ENCODE measurements at places on chromosomes 11 and 22.

- ATAC-seq = peak; percentile 28
Observed at GRCh38 chr11:37343290-37343689, 745.3 kb upstream of the RAG2 start.

- ATAC-seq = no peak
Observed at GRCh38 chr11:81342966-81343365, 1390.7 kb downstream of the FAM181B start.

DNA sequence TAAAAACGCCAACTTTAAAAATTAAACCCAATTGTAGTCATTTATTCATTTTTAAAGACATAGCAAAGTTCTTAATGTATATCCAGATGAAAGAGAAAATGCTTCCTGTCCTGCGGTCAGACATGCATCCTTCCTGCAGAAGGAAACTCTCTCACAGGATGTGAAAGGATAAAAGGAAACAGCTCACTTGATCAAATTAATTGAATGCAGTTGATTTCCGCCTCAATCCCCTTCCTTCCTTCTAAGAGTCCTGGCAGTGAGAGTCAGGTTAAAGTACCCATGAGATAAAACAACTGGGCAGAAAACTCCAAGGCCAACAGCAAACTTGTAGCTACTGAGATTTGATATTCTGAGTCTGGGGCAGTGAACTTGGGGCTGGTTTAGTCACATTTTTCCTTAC lies 38.5 kb downstream of the CWC15 start:
- ATAC-seq = no peak

GRCh38 chr11:46342239-46342638 lies 5.0 kb upstream of the DGKZ start:
- no peak for ATAC-seq

DNA sequence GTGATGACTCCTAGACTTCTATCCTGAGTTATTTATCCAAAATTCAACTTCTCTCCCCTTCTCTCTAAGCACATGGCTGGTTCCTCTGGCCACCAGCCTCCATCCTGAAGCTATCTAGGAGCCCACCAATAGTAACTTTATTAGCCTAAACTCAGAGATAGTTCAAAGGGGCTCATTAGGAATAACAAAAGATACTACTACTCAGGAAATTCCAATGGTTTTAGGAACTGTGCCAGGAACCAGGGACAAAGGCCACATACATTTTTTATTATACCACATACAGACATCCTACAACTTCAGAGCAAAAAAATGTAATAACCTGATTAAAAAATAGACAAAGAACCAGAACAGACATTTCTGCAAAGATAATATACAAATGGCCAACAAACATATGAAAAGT lies 27.9 kb downstream of the SLC25A17 start:
- ATAC-seq = no peak

DNA sequence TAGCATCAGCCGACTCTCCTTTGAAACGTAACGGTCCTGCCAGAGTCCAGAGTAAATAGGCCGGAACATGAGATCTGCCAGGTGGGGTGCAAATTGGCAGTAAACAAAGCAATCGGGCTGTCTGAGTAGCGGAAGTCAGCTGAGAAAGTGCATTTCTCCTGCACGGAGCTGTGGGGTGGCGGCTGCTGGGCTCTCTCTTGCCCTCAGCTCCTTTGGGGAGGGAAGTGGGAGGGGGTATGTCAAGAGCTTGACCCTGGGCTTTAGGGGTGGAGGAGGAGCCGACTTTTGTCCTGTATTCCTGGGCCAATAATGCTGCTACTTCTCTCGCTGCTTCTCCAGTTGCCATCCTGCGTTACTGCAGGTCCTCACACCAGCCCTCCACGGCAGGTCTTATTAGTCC lies 11.6 kb downstream of the GRIK4 start:
- ATAC-seq = no peak

DNA sequence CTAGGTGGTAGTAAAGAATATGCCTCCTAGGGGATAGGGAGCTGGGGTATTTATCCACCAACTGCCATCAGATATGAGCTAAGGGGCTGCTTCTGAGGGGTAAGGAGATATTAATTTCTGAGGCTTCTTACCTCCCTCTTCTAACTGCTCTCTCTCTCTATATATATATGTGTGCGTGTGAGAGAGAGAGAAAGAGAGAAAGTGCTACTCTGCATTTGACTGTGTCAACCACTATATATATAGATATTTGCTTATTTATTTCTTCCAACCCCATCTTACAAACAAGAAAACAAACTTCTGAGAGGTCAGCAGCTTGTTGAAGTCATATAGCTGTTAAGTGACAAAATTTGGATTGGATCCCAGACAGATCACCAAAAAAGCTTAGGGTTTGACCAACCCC lies 5.9 kb upstream of the HEPACAM start:
- ATAC-seq = no peak

DNA sequence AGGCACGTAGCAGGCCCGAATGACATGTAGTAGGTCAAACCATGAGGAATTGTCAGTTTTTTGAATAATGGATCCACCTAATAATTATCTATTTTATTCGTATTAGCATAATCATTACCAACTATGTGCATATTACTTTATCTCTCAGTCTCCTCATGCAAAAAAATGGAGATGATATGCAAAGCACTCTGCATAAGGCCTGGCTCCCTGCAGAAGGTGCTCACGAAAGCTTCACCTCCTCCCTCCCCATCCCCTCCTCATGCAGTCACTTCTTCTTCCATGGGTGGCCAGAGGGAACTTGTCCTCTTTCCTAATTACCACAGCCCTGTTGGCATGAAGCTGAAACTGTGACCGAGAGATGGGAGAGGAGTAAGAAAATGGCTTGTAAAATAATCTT lies 20.8 kb upstream of the TSKU start:
- ATAC-seq = peak; percentile 53

GRCh38 chr11:97361812-97362378 lies 972.1 kb downstream of the JRKL start:
- no peak for ATAC-seq

GRCh38 chr11:17876827-17877226 lies 136.0 kb downstream of the SERGEF start:
- no peak for ATAC-seq

DNA sequence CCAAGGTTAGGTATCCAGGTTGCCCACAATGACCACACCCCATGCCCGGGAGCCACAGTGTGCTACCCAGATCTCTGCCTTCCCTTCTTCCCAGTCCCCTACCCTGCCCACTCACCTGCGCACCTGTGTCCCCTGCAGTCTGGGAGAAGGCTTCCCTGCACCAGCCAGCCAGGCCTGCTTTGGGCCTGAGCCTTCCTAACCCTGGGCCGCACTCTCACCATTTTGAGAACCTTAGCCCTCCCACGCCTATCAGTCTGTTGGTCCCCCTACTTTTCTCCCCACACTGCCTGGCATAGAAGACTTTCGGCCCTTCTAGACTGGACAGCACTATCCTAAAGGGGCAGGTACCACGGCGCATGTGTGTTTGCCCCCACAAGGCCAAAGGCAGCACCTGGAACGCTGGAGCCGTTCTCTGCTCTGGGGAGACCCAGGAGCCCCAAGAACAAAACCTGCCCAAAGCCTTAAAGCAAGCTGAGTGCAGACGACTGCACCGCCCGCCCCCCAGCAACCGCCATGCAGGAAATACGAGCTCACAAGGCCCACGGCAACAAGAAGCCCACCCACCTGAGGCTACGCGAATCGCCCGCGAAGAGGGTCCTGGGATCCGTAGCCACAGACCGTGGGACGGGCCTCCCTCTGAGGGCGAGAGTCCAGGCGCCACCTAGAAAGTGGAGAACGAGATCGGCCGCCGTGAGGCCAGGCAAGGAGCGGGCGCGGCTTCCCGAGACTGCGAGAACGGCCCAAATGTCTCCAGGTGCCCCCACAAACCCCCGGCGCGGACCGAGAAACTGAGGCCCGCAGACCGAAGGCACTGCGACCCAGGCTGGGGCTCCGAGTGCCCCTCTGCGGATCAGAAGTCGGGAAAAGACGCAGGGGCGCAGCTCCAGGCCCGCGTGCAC lies 546 bp downstream of the GNB1L start:
- ATAC-seq = peak; percentile 38

GRCh38 chr11:70000228-70000627 lies 77.9 kb upstream of the ANO1 start:
- ATAC-seq = no peak

DNA sequence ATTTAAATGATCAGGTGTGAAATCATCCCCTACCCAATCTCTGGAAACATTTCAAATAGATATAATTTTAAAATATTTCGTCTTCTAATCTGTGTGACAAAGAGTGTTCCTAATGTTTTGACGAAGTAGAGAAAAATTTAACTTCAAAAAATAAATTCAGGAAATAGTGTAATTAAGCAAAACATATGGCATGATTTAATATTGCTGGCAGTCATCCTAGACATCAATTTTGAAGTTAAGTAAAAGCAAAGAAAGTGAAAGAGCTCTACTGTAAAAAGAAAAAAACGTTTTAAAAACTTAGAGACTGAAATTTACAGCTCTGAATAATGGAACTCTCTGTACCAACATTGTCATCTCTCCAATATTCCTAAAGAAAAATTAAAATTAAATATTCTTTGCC lies 1062.3 kb downstream of the LRRC4C start:
- ATAC-seq = no peak

- no peak for ATAC-seq
Observed at GRCh38 chr11:107397357-107397756, 60.3 kb downstream of the CWF19L2 start.

- no peak for ATAC-seq
Observed at GRCh38 chr11:119204066-119204465, 2.1 kb upstream of the CBL start.

DNA sequence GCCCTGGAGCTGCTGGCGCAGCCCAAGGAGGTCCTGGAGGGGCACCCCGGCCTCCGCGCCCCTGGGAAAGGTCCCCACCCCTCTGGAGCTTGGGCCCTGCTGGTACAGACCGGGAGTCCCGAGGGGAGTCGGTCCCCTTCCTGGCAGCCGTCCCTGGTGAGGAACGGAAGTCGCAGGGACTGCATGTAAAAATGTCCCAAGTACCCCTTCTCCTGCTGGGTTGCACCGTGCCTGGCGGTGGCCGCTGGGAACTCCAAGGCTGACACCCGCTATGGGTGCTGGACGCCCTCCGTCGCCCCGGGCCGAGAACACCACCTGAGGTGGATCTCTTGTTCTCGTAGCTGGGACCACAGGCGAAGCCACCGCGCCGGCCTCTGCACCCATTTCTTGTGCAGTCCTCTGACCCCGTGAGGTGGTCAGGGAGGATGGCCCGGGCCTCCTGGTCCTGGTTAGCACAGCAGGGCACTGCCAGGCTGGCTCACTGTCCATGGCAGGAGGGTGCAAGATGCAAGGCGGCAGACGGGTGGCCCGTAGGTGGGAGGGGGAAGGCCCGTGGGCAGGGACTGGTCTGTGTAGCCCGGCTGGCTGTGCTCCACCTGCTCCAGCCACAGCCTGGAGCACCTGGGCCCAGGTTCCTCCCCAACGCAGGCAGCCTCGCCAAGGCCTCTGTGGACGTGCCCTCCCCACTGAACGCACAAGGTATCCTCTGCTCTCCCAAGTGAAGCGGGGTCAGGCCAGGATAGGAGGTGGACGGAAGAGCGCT lies 165.2 kb downstream of the IGLL1 start:
- ATAC-seq = no peak

GRCh38 chr11:77501758-77502157 lies 27.9 kb upstream of the PAK1 start:
- ATAC-seq = no peak

GRCh38 chr11:79413268-79413667 lies 27.6 kb downstream of the TENM4 start:
- ATAC-seq = peak; percentile 100

DNA sequence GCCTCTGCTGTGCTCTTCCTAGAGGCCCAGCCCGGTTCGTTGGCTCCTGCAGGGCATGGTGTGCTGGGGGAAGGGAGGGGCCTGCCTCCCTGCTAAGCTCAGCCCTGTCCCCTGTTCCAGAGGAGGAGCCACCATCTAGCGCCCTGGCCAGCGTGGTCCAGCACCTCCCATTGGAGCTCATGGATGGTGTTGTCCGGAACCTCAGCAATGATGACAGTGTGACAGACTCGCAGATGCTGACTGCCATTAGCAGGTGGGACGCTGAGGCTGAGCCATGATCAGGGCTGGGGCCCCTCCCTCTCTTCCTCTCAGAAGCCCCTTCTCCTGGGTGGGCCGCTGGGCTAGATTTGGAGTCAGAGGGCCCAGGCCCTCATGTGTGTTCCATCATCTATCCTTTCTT lies 9.1 kb downstream of the USP35 start:
- ATAC-seq = no peak

Measured in motor neuron (in vitro differentiated cells).